GM23248 (cell line): ENCODE measurements at places on chromosomes 4 and X. TPM values are rescaled to one million over a fixed set of nuclear protein-coding genes. Genes with fewer than 3 reads are reported as not detected.

- H3K36me3 ChIP-seq = no peaks in the 10 kb centered on the region
- H3K4me1 ChIP-seq = no peaks in the 10 kb centered on the region
- DNase-seq = no peak
- no peak overlapping the region for H3K27ac ChIP-seq
- H3K4me3 ChIP-seq = no peak overlapping the region
- H3K27me3 ChIP-seq = no peaks in the 10 kb centered on the region
Measured at GRCh38 chr4:91764085-91764484, 539.7 kb upstream of the GRID2 start.

DNA sequence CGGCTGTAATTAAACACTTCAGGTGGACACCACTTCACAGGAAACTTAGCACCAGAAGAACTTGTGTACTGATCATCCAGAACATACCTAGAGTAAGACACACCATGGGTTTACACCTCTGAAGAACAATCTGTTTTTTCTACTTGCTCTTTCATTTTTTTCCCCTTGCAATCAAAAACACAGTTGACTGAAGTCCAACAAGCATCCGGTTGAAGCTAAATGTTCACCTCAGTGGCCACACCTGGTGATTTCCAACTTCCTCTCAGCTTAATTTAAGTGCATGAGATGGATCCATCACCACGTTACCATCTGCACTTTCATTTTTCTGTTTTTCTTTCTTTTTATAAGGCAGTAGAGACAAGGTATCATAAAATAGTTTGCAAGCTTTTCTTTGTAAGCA, 4.9 kb upstream of the TXK start:
- no peak overlapping the region for H3K27ac ChIP-seq
- no peaks in the 10 kb centered on the region for H3K4me1 ChIP-seq
- H3K27me3 ChIP-seq = 0 out of 2 replicates have a peak, but pooled peaks cover 4% of the 10 kb centered on the region
- no peaks in the 10 kb centered on the region for H3K36me3 ChIP-seq
- no peak overlapping the region for H3K4me3 ChIP-seq

DNA sequence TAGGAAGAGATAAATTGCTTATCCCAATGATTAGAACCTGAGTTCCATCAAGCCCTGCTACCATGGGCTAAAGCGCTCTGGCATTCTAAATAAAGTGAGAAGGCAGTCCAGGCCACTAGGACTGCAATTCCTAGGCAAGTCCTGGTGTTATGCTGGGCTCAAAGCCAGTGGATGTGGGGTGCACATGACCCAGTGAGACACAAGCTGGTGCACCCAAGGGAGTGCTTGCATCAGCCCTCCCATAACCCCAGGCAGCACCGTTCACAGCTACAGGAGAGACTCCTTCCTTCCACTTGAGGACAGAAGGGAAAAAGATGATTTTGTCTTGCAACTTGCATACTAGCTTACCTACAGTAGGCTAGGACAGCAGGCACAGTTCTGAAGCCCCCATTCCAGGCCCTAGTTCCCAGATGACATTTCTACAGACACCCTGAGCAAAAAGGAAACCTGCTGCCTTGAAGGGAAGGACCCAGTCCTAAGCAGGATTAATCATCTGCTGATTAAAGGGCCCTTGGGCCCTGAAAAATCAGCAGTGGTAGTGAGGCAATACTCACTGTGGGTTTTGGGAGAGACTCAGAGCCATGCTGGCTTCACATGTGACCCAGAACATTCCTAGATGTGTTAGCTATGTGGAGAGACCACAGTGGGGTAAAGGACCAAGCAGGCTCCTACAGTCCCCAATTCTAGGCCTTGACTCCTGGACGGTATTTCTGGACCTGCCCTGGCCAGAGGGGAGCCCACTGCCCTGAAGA, 77.8 kb downstream of the KLHL13 start:
- H3K27ac ChIP-seq = no peak overlapping the region
- H3K27me3 ChIP-seq = no peaks in the 10 kb centered on the region
- H3K4me3 ChIP-seq = no peak overlapping the region

DNA sequence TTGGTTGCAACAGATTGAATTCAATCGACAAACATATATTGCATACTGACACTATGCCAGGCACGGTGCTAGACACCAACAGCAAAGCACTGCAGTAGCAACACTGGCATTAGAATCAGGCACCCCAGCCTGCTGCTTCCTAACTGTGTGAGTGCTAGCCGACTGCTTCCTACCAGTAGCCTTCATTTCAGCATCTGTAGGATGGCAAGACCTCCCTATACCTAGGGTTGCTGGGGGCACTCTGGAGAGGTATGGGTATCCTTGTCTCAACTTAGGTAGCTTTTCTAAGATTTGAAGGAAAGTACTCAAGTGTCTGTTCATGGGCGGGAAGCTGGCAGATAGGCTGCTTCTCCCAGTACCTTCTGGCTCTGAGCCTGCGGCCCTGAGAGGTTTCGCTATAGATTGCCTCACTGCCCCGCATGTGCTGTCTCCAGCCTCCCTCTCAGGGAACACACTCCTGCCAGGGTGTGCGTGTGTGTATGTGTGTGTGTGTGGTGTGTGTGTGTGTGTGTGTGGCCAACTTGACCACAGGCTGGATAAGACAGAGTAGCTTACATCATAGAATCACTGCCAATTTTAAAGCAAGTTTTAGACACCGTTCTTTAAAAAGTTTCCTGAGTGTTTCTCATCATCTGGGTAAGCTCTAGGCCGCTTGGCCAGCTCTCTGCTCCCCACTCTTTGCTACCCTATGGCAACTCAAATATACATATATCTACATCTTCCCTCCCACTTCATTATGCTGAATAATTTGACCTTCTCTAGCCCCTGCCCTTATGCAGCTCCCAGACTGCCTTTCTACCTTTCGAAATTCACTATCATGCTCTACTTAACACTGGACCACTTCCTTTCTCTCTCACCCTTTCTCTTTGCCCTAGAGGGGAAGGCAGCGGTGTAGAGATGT, 97.0 kb upstream of the PJA1 start:
- H3K27me3 ChIP-seq = no peaks in the 10 kb centered on the region
- no peaks in the 10 kb centered on the region for H3K4me1 ChIP-seq
- no peak overlapping the region for H3K27ac ChIP-seq
- H3K4me3 ChIP-seq = no peak overlapping the region

DNA sequence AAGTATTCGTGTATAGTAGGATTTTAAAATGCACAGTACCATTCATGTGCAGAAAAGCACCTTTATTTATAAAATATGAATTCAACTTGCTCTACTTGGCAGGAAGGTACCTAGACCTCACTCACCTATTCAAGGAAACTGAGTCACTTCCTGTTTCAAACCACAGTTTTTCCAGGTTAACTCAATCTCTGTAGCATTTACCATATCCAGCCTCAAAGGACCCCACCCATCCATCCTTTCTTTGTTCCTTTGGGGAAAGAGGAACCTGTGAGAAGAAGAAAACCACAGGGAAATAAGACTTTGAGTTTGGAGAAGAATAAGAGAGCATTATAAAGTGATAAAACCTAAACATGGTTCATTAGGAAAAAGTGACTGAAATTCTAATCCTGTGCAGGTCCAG, 250.7 kb downstream of the CBR4 start:
- H3K27me3 ChIP-seq = no peaks in the 10 kb centered on the region
- no peak for DNase-seq
- no peaks in the 10 kb centered on the region for H3K36me3 ChIP-seq
- H3K27ac ChIP-seq = no peak overlapping the region

MAMLD1 gene
- total RNA-seq = 4.1 and 23.1 TPM in 2 replicates

EFHC2 gene
- not detected in 2 replicates for total RNA-seq
